Activated naive CD4-positive, alpha-beta T cell treated with anti-CD3 and anti-CD28 coated beads, Interleukin-2, amount 50 U/mL, for 16 hours (primary cell): ENCODE measurements at places on chromosomes 7 and 10.

DNA sequence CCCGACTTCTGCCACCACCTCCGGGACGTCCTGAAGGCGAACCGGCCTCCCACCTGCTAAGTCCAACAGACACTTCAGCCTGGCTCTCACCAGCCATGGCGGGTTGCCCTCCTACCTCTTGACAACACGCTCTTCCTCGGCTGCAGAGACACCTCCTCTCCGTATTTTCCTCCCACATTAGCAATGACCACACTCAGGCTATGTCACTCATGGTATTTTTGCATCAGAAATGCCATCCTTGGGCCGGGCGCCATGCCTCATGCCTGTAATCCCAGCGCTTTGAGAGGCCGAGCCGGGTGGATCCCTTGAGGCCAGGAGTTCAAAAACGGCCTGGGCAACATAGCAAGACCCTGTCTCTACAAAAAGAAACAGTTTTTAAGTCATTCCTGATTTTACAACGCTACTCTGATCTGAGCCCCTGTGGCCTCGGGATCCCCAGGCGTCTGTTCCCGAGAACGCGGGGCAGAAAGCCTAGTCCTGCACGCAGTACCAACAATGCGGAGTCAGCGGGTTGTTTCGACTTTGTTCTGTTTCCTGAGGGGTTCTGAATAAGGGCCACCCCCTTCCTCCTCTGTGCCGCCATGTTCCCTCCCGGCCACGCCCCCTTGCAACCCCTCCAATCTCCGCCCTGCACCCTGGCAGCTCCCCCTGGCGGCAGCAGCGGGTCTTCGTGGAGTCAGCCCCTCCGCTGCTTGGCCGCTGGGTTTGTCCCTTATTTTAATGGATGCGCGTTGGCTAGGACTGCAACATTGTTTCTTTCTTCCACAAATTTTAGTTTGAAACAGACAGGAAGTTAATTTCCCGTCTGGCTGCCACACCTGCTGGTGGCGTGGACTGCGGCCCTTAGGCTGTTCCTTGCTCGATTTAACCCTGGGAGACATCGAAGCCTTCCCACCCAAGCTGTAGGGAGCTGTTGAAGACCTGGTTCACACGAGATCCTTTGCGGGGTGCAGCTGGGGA, 9.7 kb upstream of the ZFAND2A start:
- peak; percentile 81 for DNase-seq

DNA sequence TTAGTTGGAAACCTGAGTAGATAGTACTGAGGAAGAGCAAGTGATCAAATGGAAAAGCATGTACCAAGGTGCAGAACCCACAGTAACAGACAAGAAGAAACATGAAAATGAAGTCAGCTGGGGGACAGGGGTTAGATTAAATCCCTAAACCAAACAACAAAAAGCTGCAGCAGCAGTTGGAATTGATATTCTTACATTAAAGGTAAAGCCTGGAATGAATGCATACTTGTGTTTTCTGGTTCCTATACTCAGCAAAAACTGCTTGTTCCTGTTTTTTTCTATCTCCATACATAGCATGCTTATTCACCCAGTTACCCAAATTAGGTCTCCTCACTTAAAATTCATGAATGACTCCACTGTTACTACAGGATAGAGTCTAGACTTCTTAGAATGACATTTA, 92.4 kb downstream of the TPST1 start:
- no peak for DNase-seq

DNA sequence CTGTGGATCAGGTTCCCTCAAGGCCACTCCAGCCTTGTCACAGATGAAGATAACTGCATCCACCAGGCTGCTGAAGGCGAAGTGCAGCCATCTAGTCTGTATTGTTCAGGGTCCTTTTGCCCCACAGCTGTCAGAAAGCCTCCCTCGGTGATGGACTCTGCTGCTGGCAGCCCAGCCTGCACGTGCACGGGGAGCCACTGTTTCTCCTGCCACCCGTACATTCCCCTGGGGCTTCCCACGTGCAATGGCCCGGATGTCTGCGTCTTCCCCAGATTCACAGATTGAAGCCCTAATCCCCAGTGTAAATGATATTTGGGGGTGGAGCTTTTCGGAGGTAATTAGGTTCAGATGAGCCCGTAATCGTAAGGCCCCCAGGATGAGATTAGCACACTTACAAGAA, 46.6 kb upstream of the VIPR2 start:
- no peak for DNase-seq

- DNase-seq = no peak
These were observed 393.1 kb upstream of the STEAP1 start for GRCh38 chr7:89761173-89761572.

DNA sequence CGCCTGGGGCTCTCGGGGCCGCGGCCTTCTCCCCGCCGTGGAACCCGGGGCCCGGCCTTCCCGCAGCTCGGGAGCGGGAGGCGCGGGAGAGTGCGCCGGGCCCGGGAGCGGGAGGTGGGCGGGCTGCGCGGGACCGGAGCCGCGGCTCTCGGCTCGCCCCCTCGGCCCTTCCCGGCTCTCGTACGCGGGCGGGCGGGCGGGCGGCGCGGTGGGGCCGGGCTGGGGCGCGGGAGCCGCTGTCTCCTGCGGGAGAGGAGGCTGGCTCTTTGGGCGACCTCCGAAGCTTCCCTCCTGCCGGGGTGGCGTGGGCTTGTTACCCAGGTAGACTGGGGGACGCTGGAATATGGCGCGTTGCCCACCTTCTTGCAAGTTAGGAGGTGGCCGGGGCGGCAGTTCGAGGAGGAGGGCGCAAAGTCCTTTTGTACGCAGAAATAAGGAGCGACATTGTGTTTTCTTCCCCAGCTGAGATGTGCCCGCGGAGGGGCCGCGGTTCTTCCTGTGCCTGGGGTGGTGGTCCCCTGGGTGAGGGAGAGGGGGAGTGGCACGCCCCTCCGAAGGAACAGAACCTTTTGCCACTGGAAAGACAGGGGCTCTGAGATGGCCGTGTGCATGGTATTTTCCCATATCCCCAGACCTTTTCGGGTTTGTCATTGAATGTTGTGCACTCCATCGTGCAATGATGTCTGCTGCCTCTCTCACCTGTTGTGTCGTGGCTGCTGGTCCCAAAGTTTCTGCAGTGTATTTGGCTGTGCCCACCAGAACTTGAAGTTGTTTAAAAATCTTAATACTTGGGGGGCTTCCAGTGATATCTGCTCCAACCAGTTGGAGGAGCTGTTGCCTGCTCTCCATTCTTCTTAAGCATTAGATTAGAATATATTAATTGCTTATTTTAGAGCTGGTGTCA, 844 bp downstream of the NRF1 start:
- DNase-seq = peak; percentile 49

DNA sequence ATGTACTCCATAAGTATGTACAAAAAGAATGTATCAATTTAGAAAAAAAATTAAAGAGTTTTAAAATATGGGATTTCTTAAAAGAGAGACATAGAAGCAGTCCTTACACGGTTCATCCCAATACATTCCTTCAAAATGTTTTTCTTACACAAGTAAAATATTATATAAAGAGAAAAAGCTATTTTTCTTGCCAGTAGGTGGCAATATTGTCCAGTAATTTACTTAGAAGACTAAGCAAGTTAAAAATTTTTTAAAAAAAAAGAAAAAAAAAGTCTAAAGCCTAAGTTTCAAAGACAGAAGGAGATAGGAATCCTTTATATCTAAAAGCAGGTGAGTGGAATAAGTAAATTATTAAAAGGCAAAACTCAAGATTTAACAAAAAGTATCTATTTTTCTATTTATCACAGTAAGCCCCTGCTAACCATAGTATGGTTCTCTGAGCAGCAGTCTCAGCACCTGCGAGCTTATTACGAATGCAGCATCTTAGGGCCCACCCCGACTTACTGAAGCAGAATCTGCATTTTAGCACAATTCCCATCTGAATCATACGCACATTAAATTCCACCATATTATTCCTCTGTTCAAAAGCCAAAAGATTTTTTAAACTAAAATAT, 240.6 kb downstream of the DGKI start:
- DNase-seq = no peak

DNA sequence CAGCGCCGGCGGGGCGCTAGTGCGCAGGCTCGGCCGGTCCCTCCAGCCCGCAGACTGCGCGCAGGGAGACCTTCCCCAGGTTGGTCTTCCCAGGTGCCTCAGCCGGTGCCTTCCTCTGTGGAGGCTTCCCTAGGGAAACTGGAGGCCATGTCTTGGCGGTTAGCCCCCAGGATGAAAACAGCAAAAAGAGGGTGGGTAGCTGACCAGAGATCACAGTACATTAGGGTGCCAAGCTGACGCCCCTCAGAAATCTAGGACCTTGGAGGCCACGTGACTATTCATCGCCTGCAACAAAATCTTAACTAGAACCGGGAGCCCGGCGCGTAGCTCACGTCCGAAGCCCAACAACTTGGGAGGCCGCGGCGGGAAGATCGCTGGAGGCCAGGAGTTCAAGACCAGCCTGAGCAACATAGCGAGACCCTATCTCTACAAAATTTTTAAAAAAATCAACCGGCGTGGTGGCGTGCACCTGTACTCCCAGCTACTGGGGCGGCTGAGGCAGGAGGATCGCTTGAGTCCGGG, 327 bp upstream of the FIS1 start:
- no peak for DNase-seq

DNA sequence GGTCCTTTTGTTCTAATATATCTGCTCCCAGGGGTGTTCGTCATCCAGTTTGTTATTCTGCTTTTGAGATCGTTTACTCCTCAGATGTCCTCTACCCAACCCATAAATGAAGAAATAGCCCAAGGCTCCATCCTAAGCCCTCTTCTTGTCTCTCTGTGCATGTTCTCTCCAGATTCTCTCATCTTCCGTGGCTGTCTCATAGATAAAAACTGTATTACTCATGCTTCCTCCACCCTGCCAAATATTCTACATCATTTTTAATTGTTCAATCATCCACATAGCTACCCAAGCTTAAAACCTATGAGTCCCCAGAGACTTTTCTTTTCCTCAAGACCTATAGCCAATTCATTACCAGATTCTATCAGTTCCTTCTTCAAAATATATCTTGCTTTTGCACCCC, 44.9 kb downstream of the CAV1 start:
- no peak for DNase-seq

GRCh38 chr7:108328174-108328651, 128.0 kb downstream of the NRCAM start:
- no peak for DNase-seq

DNA sequence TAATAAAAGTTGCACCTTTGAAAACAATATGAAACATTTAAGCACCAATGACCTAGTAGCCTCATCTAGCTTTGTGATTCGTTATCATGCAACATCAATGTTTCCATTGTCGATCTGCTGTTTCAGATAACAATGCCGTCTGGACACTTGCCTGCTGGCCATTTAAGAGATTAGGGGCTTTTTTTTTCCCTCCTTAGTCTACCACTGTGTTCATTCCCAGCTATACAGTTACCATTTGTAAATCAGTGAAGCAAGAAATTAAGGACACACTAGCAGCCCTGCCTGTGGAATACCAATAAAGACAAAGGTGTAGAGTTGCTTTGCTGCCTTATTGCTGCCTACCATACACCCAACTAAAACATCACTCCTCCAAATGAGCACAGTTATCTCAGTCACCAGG, 37.6 kb upstream of the MYO3A start:
- DNase-seq = no peak

DNA sequence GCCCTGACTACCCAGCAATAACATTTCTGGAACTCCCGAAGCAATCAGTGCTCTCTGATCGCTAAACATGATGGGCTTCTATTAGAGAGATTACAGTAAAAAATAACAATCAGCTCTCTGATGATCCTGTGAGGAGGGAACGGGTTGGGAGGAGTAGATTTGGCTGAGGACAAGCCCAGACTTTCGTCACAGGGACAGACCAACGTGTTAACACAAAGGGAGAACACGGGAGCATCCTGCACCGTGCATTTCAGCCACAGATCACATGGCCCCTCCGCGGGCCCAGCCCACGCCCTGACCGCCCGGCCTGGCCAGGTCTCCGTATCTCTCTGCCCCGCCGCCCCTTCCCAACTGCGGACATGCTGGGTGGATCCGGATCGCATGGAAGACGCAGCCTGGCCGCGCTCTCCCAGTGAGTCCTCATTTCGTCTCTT, 95.0 kb upstream of the AGBL3 start:
- DNase-seq = no peak

- no peak for DNase-seq
These were observed 254.4 kb downstream of the ANKRD7 start for GRCh38 chr7:118478931-118479330.

GRCh38 chr10:34768261-34768971, 46.7 kb downstream of the PARD3 start:
- no peak for DNase-seq

- DNase-seq = no peak
These were observed 172.9 kb downstream of the TMEM26 start for GRCh38 chr10:61280303-61280702.

- no peak for DNase-seq
These were observed 40.9 kb downstream of the MYO3A start for GRCh38 chr10:25974897-25975459.

DNA sequence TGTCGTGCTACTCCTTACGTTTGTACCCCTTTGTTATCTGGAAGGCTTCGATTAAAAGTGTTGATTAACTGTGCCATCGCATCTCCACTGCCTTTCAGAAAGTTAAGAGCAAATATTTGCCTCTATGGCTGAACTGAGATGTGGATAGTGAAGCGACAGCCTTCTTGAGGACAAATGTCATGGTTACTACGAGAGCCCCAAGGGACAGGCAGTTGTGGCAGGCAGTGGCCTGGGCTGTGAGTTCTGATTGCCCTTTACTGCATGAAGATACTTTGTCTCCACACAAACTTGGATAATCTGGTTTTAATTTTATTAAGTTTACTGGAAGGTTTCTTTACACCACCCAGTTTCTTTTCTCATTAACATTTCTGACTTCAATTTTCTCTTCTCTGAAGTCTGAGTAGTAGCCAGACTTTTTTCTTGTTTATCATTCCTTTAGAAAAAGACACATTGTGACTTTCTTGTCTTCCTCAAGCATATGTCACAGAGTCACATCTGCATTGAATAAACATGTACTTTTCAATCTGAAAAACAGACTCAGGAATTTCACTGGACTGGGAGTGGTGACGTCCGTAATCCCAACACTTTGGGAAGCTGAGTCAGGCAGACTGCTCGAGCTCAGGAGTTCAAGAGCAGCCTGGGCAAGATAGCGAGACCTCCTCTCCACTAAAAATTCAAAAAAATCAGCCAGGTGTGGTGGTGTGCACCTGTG, 1.5 kb downstream of the TAS2R41 start:
- no peak for DNase-seq

- DNase-seq = no peak
These were observed 44.1 kb downstream of the RNF32 start for GRCh38 chr7:156684661-156685060.

GRCh38 chr7:140214075-140214684, 37.4 kb upstream of the KDM7A start:
- no peak for DNase-seq

DNA sequence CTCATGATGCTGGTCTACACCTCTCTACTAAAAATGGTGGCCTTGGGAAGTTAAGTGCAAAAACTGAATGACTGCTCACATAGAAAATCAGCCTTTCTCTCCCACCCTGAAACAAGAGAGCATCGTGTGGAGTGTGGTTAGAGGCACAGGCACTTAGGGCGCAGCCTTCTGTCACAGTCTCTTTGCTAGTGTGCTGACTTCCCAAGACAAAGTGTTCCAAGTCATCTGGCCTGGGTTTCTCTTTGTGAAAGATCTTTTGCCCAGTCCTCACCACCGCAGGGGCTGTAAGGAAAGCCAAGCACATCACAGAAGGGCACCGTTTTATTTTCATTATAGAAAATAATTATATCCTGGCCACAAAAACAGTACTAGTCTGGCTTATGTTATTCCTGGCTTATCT, 12.5 kb downstream of the STN1 start:
- DNase-seq = no peak
